ENCODE measurements at places on chromosomes 3 and 15.

DNA sequence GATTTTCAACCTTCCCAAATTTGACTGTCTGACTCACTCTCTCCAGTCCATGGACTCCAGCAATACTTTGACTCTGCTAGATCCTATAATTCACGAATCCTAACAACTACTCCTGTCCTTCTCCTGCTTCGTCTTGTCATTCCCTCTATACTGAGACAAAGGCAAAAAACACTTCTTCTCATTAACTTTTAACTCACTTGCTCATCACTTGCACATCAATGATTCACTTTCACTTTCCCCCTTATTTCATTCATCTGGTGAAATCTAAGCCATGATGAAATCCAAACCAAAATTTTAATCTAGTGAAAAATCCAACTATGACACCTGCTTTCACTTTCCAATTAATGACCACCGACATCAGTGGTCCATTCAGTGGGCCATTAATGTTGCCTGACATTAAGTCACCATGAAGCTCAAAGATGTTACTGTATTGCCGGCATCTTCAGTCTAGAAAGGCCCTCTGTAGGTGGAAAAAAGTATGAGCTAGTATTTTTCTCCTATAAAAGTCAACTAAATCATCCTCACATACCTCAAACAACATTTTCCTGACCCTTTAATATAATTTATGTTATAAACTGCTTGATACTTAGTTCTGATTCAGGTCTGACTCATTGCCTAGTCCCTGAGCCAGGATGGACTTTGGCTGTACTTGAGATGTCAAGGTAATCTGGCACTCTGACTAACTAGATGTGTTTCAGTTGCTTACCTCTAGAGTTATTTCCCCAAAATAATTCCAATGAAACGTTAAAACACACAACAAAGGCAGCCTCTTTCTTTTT lies 158.6 kb downstream of the CNTN6 start:
- no peak for DNase-seq

GRCh38 chr3:114327665-114328064 lies 33.8 kb downstream of the TIGIT start:
- DNase-seq = no peak

DNA sequence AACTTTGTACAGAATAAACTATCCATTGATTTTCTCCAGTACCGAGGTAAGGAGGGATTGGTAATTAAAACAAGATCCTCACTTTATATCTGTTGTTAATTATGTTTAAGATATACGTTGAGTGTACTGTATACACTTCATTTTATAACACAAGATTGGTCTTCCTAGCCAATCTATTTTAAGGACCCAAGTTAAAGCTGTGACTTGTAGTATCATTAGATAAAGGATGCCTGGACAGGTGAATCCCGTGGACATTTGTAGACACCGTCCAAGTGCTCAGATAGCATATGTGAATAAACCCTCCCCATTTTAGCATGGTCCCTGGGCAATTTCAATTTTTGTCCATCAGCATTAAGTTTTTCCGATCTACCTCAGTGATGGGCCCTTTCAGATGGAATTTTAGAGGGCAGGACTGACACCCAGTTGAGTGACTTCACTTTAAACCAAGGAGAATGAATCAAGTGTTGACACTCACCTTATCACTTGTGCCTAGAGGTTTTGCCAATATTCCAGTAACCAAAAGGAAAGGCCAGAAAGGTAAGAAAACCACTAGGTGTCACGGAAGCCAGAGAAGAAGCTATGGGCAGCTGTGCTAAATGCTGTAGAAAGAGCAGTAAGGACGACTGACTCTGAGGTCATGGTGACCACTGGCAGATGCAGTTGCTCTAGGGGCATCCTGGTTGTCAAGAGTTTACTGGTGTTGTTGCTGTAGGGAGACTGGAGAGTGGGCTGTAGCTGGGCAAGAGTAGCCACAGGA lies 9.2 kb downstream of the AHSG start:
- DNase-seq = no peak

DNA sequence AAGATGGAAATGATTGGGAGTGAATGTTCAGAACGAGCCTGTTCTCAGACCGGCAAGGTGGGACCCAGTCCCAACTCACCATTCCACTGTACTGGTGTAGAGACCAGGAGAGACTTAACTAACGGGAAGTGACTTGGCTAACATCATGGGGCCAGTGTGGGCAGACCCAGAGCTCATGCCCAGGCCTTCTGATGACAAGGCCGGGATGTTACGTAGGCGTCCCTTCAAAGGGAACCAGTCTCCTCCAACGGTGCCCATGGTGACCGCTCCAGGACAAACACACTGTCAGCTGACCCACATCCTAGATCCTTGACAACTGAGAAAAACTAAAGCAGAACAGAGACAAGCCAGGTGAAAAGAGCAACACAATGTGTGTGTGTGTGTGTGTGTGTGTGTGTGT lies 128.4 kb upstream of the HACD2 start:
- no peak for DNase-seq

- no peak for DNase-seq
Measured at GRCh38 chr3:188052169-188053035, 101.6 kb upstream of the LPP start.

GRCh38 chr3:131922356-131922755 lies 112.5 kb downstream of the CPNE4 start:
- no peak for DNase-seq

GRCh38 chr15:40595219-40595618 lies 1.2 kb downstream of the KNL1 start:
- DNase-seq = no peak

DNA sequence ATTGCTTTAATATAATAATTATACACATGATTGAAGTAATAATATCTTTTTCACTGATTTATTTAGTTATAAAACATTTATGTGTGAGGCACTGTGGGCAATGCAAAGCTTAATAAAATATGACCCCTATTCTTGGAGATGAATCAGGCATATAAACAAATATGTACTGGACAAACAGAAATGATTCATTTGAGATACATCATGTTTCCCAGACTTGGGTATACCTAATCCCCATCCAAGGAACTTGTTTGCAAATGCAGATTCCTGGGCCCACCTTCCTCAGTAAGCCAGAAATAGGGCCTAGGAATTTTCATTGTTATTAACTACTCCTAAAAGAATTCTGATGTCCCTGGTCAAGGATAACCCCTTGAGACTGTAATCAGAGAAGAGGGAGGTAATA lies 184.2 kb downstream of the CHL1 start:
- DNase-seq = no peak

DNA sequence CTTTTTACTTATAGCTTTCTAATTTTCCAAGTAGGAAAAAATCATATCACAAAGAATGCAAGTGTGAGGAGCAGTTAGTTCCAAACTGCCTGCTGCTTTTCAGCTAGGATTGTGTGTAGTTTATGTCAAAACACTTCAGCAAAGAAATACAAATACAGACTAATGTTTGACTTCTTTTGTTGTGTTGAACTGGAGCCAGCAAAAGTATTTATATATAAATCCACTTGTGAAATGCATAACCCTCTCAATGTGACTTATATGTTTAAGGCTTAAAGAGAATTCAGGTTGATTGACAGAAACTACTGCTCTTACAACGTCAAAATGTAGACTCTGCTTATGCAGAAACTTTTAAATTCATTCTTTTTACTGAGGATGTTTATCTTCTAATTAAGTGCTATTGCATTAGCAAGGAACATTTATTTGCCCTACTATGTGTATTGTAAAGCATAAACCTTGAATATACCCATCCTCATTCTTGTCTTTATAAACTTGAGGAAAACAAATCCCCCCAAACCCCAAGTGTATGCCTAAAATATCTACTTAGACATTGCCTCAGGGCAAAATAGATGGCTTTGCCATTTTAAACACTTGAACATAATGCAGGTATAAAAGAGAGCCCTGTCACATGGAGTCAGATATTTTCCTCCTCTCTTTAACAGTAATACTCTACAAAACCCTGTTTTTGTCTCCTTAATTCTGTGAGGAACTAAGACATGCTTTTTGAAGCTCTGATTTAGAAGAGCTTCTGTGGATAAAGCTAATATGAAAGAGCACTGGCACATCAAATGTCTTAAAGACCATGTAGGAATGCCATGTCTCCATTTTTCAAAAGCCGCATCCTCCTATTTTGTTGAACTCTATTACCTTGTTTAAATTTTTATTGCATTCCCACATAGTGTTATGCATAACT lies 302.8 kb upstream of the TBC1D5 start:
- no peak for DNase-seq

DNA sequence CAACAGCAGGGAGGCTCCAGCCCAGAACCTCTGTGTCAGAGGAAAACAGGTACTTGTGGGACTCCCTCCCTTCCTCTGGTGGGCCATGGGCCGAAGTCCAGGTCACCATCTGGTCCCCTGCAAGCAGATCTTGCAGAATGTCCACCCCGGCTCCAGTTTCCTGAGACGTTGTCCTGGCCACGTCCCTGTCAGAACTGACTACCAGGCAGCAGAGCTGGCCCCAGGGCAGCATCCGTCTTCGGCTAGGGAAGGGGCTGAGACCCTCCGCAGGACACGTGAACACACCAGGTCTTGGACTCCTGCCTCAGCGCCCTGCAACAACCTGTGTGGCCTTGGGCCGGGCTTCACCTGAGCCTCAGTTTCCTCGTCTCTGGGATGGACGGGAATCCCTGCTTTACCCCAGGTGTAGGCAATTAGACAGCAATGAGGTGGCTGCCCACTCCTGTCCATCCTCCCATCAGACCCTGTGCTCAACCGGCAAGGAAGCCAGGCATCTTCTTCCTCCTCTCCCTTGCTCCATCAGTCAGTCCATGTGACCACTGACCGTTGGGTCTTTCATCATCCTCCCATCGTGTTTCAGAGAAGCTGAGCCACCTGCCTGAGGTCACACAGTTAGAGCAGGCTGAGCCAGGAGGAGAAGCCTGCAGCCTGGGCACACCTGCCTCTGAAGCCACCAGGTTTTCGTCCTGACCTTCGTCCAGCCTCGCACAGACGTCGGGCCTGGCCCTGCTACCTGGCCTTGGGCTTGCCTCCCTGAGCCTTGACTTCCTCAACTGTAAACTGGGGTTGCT lies 8.9 kb upstream of the PRKCD start:
- no peak for DNase-seq
